Activated CD4-positive, CD25-positive, alpha-beta regulatory T cell treated with anti-CD3 and anti-CD28 coated beads, Interleukin-2, amount 50 U/mL, for 16 hours (primary cell): ENCODE measurements at places on chromosomes 12 and 14.

GRCh38 chr12:108320507-108321293 lies 18.4 kb downstream of the CMKLR1 start:
- DNase-seq: no peak

DNA sequence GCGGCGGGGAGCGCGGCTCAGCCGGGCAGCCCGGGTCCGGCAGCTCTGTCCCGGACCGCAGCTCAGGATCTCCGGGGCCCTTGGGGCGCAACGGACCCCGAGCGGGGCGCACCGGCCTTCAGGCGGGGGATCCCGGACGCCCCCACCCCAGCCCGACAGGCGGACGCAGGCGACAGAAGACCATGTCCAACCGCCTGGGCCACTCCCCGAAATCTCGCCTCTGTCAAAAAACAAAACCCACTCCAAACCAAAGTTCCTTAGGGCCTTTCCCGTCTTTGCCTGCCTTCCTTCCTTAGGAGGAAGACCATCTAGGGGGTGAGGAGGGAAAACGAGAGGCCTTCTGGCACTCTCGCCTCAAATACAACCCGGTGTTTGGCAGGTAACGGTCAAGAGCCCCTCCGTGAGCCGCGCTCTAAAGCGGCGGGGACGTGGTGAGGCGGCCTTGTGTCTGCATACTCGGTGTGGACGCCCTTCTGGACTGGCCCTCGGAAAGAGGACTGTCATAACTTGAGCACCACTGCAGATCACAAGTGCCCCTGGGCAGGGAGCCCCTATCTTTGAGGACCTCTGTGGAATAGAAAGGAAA lies 604 bp downstream of the HCFC2 start:
- no peak for DNase-seq

- no peak for DNase-seq
These were observed 25.9 kb downstream of the PKP2 start for GRCh38 chr12:32870716-32871115.

DNA sequence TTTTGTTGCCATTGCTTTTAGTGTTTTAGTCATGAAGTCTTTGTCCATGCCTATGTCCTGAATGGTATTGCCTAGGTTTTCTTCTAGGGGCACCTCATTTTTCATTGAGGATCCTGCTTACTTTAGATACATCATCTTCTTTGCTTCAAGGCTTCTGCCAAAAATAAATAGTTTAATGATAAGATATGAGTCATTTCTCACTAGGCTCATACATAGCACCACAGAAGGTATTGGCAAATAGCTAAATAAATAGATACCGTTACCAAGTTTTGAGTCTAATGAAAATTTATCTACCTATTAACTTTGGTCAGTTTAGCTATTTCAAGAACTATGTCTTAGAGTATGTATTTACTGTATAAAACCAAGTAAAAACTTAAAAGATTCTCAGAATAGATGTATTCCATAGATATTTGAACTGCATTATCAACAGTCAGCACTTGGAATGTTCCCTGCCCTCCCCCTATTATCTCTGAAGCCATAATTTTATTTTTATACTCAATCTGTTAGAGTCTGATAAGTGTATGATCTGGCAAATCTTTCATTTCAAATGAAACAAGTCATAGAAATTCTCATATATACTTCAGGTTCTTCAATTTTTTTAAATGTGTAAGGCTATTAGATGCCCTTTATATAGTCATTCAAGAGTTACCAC lies 310.2 kb downstream of the CCDC91 start:
- no peak for DNase-seq

GRCh38 chr12:109944561-109945359 lies 44.7 kb downstream of the TCHP start:
- DNase-seq: no peak

DNA sequence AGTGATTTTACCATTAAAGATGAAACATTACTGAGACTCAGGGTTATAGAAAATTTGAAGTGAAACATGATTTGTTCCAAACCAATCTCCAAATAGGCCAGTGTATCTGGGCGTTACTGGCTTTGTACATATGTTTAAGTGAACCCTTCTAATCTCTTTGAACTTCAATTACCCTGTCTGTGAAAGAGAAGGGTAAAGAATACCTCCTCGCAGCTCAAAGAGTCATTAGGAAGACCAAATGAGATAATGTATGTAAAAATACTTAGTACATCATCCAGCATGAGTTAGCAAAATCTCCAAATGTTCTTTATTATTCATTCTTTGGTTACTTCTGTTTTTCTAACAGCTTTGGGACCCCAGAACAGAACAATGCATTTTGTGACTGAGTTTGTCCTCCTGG lies at the start of gene OR11H6:
TSS of gene OR11H6 (plus strand) at position 301 of the 400 bp plus-strand sequence. CDS start at position 301, 0 bp downstream.
- no peak for DNase-seq

DNA sequence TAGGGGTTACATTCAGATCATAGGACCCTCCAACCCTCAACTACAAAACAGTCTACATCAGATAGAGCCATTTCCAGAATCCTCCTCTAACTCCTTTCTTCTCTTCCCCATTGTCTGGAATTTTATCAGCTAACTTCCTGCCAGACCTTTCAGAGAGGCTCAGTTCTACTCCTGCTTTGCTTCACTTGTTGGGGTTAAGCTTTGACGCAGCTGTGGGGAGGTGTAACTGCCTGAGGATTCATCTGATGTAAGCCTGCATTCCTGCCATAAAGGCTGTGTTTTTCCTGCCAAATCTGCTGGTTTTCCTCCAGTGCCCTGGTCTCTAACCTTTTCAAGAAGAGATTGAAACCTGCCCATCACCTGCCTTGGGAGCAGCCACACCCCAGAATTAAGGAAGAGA lies 16.9 kb downstream of the DHRS2 start:
- no peak for DNase-seq

- no peak for DNase-seq
These were observed 308.7 kb downstream of the SOX5 start for GRCh38 chr12:23640754-23641153.

- no peak for DNase-seq
These were observed at the start of gene SPATS2 for GRCh38 chr12:49367381-49368239. Gene SPATS2, plus strand, starts transcription at chr12:49367462. Its CDS starts 93,551 bp downstream, at chr12:49461013.

GRCh38 chr14:32469388-32470160 lies 140.5 kb downstream of the AKAP6 start:
- no peak for DNase-seq

- DNase-seq: no peak
These were observed 13.4 kb downstream of the AGAP2 start for GRCh38 chr12:57724936-57725740.

- no peak for DNase-seq
These were observed 25.6 kb downstream of the OTUB2 start for GRCh38 chr14:94051779-94052178.

DNA sequence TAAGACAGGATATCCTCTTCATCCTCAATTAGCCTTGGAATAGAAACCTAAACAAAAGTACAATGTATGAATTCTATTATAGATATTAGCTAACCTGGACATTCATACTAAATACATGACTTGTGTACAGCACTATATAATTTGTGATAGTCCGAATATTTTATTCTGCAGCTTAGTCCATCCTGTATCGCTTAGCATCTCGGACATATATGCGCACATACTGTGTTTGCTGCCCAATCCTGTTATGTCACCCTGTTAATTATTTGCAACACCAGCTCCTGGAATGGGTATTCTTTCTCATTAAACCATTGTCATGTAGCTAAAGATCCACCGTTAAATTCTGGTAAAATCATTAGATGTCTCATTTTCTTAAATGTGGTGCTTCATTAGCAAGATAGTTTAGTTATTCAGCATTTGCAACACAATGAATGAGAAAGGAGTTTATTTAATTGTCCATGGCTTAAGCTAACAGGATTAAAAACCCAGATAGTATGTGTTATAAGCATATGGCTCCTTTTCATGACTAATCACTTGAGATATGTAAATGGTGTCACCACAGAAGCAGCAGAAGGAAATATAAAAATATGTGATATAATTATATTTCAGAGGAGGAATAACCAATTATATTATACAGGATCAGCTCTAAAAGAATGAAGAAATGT lies 156.0 kb upstream of the ARHGAP5 start:
- DNase-seq: no peak

DNA sequence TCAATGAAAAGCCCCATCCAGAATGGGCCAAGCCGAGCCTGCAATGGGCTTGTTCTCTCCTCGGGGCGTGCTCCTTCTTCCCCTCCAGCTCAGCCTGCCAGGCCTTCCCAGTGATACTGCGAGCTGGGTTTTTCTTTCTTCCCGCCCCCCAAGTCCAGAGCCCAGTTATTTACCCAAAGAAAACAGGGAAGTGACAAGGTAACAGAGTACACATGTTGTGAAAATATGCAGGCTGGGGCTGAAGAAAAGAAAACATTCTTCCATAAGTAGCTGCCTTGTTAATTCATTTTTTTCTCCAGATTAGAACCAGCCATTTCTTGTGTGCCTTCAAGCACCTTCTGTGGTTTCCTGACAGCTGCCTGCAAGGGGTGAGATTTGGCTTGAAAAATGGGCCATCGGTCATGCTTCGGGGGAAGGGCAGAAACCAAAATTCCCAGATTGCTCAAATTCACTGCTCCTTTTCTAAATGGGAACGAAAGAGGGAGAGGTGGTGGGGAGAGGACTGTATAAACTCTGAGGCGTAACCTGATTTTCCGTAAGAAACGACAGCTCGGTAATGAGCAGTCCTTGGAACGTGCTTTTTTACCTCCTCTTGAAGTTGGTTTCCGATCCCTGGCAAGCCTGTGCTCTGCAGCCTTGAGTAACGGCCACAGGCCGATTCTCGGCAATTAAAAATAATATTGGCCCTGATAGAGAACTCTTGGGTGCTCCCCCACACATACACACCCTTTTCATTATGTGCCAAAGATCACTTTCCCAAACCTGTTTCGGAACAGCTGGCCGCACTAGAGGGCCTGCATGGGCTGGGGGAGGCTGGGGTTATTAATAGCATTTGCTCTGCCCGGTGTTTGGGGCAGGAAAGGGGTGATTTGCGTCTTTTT lies 229.4 kb downstream of the ZFP36L1 start:
- DNase-seq: no peak

- no peak for DNase-seq
These were observed 15.2 kb downstream of the MED6 start for GRCh38 chr14:70585231-70585630.

DNA sequence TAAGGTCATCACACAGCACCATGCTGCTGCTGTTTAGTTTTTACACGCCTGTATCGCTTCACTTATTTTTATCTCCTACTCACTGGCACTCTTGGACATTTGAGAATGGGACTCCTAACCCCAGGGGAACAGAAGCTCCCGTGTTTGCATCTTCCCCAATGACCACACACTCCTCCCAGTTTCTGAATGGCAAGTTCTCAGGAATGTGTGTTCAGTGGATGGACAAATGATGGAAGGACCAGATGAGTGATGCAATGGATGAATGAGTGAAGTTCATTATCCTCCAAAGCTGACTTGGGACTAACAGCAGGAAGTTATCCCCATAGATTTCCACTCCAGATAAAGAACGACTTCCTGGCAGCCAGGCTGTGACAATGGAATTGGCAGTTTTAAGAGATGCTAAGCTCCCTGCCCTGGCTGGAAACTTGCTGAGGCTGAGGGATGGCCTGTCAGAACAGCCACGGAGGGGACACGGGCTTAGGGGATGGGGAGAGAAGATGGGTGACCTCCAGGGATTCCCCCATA lies 231.5 kb downstream of the SLC15A4 start:
- DNase-seq: no peak

DNA sequence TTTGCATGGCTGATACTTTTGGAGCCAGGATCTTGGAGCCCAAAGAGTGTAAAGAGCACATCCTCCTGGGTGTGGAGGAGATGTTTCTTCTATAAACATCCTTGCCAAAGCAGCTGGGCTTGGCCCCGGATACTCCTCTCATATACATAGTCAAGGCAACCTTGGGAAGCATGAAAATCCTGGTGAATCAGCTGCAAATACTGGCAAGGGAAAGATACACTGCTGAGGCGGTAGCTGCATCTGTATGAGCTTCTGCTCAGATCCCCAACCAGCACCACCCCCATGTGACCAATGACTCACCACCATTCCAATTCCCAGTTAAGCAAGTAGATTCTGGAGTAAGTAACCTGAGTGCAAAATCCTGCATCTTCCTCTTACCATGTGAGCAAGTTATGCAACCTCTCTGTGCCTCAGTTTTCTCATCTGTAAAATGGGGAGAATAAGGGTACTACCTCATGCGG lies 567.4 kb downstream of the MED13L start:
- no peak for DNase-seq

DNA sequence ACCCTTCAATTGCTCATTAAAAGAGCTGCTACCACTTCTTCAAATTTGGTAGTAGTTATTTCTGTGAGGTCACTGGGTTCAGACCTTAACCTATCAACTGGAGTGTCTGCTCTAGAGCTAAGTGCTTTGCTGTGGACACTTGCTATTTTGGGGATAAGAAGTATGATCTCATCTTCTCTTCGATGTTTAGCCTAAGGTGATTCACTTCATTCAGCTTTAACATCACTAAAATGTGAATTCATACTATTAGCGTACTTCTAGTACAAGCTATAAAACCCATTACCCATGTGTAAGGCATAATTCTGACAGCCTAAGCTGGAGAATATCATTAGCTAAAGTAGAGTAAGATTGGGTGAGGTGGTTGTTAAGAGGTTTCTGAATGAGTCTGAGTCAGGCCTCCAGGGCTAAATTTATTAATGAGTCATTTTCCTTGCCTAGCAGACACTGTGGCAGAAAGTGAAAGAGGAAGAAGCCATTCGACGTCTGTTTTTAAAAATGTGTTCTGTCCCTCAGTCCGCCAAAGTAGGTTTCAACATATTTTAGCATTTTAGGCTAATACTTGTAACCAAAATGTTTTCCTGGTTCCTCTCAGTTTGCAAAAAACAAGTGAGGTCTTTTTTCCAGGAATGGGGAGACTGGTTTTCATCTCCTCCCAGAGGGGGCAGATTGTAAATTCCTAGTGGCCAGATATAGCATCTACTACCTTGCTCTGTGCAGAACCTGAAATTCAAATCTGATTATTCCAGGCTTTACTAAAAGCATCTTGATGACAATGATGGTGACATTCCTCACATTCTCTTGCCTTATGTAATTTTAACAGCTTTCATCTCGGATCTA lies 103.6 kb downstream of the SSPN start:
- DNase-seq: no peak

DNA sequence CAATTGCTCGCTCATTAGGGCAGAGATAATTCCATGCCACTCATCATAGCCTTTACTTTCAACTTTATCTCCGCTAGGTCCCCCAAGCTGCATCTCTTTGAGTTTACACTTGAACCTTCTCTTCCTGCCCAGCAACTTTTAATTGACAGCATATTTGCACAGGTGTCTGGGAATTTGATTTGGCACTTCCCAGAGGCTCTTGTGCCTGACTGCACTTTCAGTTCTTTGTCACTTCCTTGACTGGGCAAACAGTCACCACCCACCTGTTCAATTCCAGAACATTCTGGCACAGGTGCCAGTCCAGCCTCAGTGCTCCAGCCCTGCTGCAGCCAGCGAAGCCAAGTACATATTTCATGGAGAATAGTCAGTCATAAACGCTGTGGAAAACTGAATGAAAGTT lies 110.1 kb upstream of the LRIG3 start:
- DNase-seq: no peak

GRCh38 chr12:77772676-77773298 lies 57.9 kb upstream of the NAV3 start:
- DNase-seq: no peak
